ENCODE measurements at places on chromosomes 11 and 22. TPM values are rescaled to one million over a fixed set of nuclear protein-coding genes. Genes with fewer than 3 reads are reported as not detected.

The SLC43A3 gene
- total RNA-seq: 8.7 TPM

The CSRP3 gene
- total RNA-seq: 0.31 TPM

The PNPLA5 gene
- not detected for total RNA-seq

The OR51I2 gene
- not detected for total RNA-seq

The OR5A2 gene
- not detected for total RNA-seq

The ANO5 gene
- 26.8 TPM for total RNA-seq

The VPREB3 gene
- not detected for total RNA-seq

The KRTAP5-2 gene
- not detected for total RNA-seq

The GGTLC3 gene
- total RNA-seq: not detected

The FADS3 gene
- total RNA-seq: 34.0 TPM

The SLC22A12 gene
- total RNA-seq: not detected

The SCGB1C1 gene
- total RNA-seq: not detected

The KCNQ1OT1 gene
- total RNA-seq: 2.8 TPM

Data from occipital lobe (tissue), 3 donors.